ENCODE measurements at places on chromosomes 2 and 18.

GRCh38 chr18:61991201-61991600 lies 98.4 kb upstream of the RNF152 start:
- no peak for DNase-seq

GRCh38 chr2:171956135-171956825 lies 34.0 kb downstream of the HAT1 start:
- DNase-seq = no peak

- no peak for DNase-seq
Observed at GRCh38 chr2:101883860-101884259, 107.9 kb upstream of the IL1R2 start.

DNA sequence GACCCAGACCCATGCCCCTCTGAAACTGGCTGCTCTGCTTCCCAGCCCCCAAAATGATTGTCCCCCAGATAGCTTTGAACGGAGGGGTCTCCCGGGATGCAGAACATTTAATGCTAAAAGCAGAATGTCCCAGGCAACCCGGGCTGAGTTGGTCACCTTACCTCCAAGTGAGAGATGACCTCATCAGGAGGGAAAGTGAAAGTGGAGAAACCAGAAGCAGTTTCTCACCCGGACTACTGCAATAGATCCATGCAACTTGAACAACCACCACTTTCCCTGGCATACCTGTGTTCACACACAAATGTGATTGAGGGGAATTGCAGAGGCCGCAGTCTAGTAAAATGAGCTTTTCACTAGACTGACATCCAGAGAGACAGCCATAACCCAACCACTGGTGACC lies 75.3 kb upstream of the NPAS2 start:
- DNase-seq = no peak

- DNase-seq = no peak
Observed at GRCh38 chr2:108376774-108377173, 980 bp upstream of the SULT1C4 start.

GRCh38 chr2:138630164-138630563 lies 128.6 kb downstream of the SPOPL start:
- no peak for DNase-seq

Data from stimulated activated CD8-positive, alpha-beta memory T cell treated with anti-CD3 and anti-CD28 coated beads, Interleukin-7, amount 100 ng/mL, for 1 hour (primary cell).